ENCODE measurements at places on chromosomes 16 and 17. TPM values are rescaled to one million over a fixed set of nuclear protein-coding genes. Genes with fewer than 3 reads are reported as not detected.

GRCh38 chr16:9099131-9099625 is 7.7 kb downstream of the HAPSTR1 start:
- peak; percentile 54 for DNase-seq
- no peaks in the 10 kb centered on the region for H3K27me3 ChIP-seq
- peak overlapping the region; percentile 25 for H3K4me3 ChIP-seq
- H3K4me1 ChIP-seq = peaks cover 94% of the 10 kb centered on the region

DNA sequence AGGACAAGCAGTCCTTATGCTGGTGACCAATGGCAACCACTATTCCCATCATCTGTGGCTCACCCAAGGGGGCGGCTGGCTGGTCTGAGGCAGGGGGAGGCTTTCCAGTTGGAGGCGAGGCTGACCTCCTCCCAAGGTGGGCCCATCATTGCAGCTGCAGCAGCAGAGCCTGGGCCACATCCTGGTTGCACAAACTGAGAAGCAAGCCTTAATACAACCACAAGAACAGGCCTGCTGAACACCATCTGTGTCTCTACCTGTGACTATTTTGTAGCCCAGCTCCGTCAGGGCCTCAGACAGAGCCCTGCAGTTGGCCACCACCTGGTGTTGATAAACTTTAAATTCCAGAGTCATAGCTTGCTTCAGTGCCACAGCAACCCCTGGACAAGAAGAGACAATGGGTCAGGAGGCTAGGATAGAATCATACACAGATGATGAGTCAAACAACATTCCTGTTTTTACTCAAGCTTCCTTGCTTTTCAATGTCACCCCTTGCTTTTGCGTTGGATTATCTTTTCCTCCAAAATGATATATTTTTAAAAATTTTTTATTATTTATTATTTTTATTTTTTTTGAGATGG is 17.9 kb downstream of the SMCR8 start:
- no peaks in the 10 kb centered on the region for H3K27me3 ChIP-seq
- no peak overlapping the region for H3K27ac ChIP-seq
- no peaks in the 10 kb centered on the region for H3K4me1 ChIP-seq
- H3K36me3 ChIP-seq = peaks cover 16% of the 10 kb centered on the region

GRCh38 chr16:23694644-23695373 is 16.1 kb downstream of the PLK1 start:
- no peak for DNase-seq
- H3K4me3 ChIP-seq = no peak overlapping the region
- peaks cover 10% of the 10 kb centered on the region for H3K27me3 ChIP-seq
- no peak overlapping the region for H3K27ac ChIP-seq

DNA sequence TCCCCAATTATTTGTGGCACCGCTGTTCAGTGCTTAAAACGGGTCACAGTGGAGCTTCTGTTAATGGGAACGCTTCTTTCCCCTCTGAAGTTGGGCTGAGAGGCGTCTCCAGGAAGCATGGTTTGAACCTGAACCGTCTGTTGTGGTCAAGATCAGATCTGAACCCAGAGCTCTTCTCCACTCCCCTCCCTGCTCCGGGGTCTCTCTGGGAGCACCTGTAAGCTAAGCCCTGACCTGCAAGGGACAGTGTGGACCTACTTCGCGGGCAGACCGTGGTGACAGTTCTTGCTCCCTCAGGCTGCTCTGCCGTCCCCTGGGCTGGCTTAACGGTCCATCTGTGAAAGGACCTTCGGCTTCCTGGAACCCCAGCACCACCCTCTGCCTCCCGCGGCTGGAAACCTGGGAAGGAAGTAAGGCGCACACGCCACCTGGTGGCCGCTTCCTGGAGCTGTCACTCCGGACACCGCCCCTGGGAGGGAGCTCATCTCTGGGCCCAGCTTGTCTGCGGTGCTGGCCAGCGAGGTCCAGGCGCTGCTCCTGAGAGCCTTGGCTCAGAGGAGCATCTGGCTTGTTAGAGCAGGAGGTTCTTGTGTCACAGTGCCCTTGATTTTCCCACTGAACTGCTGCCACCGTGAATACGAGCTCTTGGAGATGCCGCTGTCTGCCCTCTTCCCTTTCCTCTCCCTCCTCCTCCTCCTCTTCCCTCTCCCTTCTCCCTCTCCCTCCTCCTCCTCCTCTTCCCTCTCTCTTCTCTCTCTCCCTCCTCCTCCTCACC is 518.5 kb upstream of the EEF2KMT start:
- peaks cover 3% of the 10 kb centered on the region for H3K4me1 ChIP-seq
- H3K27ac ChIP-seq = no peak overlapping the region
- H3K36me3 ChIP-seq = no peaks in the 10 kb centered on the region
- H3K4me3 ChIP-seq = no peak overlapping the region
- H3K27me3 ChIP-seq = peaks cover 14% of the 10 kb centered on the region

- no peaks in the 10 kb centered on the region for H3K27me3 ChIP-seq
- H3K4me1 ChIP-seq = peaks cover 7% of the 10 kb centered on the region
- H3K27ac ChIP-seq = no peak overlapping the region
- H3K36me3 ChIP-seq = no peaks in the 10 kb centered on the region
- no peak overlapping the region for H3K4me3 ChIP-seq
- DNase-seq = no peak
Observed at GRCh38 chr16:88448461-88449266, 4.4 kb upstream of the ZFPM1 start.

- H3K4me1 ChIP-seq = no peaks in the 10 kb centered on the region
- H3K27ac ChIP-seq = no peak overlapping the region
- no peak overlapping the region for H3K4me3 ChIP-seq
- no peaks in the 10 kb centered on the region for H3K36me3 ChIP-seq
Observed at GRCh38 chr16:22937169-22937568, 123.2 kb downstream of the HS3ST2 start.

GRCh38 chr16:76819226-76819916 is 371.6 kb upstream of the MON1B start:
- no peaks in the 10 kb centered on the region for H3K4me1 ChIP-seq
- H3K4me3 ChIP-seq = no peak overlapping the region

GRCh38 chr17:72419866-72420774 is 299.3 kb downstream of the SOX9 start:
- no peaks in the 10 kb centered on the region for H3K36me3 ChIP-seq
- no peak overlapping the region for H3K27ac ChIP-seq
- no peak overlapping the region for H3K4me3 ChIP-seq
- H3K4me1 ChIP-seq = peaks cover 5% of the 10 kb centered on the region

DNA sequence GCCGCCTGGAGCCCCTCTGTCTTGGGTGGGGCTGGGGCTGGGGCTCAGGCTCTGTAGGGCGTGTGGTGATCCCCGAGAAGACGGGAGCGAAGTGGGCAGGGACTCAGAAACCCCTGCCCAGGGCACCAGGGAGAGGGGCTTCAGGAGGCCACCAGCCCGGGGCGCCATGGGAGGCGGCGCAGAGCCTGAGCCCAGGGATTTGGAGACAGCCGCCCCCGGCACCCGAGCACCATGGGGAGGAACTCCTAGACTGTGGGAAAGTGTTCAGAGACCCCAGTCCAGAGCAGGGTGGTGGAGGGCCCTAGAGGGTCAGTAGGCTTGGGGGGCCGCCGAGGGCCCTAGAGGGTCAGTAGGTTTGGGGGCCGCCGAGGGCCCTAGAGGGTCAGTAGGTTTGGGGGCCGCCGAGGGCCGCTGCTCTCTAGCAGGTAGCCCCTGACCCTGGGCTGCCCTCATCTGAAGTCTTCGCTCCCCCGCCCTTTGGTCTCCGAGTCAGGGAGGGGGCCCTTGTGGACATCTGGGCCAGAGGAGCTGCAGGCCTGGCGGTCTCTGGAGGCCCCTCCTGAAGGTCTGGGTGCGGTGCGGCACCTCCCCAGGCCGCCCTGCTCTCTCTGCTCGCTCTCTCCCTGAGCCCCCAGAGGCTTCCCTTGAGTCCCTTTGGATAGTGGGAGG is 734 bp downstream of the ARHGDIG start:
- H3K27me3 ChIP-seq = peaks cover 13% of the 10 kb centered on the region
- DNase-seq = no peak

DNA sequence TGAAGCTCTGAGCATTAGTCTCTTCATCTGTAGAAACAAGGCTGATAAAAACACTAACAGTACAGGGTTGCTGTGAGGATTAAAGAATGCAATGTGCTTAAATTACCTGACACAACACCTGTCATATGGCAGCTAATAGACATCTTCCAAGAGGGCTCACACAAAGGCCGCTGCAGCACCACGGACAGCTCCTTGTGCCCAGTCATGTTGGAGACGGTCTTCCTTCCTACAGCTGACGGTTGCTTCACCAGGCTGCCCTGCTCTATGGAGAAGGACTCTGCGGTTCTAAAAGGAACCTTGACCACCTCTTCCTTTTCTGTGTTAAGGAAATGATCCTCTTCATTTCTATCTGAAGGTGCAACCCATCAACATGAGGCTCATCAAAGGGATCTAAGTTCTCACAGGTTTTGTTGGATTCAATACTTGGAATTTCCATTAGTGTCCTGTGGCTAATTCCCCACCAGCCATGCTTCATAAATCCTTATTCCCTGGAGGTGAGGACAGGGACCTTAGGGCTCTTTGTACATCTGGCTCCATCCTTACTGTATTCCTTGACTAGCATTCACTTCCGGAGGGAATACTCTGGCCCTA is 138.9 kb upstream of the CES5A start:
- no peaks in the 10 kb centered on the region for H3K36me3 ChIP-seq
- no peak overlapping the region for H3K4me3 ChIP-seq
- H3K27me3 ChIP-seq = peaks cover 12% of the 10 kb centered on the region
- no peaks in the 10 kb centered on the region for H3K4me1 ChIP-seq
- no peak overlapping the region for H3K27ac ChIP-seq
- DNase-seq = peak; percentile 73

- no peak overlapping the region for H3K4me3 ChIP-seq
- no peaks in the 10 kb centered on the region for H3K27me3 ChIP-seq
- no peak for DNase-seq
- H3K36me3 ChIP-seq = no peaks in the 10 kb centered on the region
- H3K27ac ChIP-seq = no peak overlapping the region
Observed at GRCh38 chr17:12485361-12485906, 180.3 kb upstream of the MYOCD start.

- no peak for DNase-seq
- no peaks in the 10 kb centered on the region for H3K36me3 ChIP-seq
- H3K4me3 ChIP-seq = no peak overlapping the region
- H3K27ac ChIP-seq = no peak overlapping the region
Observed at GRCh38 chr17:34845296-34845695, 116.0 kb downstream of the CCT6B start.

- no peaks in the 10 kb centered on the region for H3K36me3 ChIP-seq
- no peak overlapping the region for H3K4me3 ChIP-seq
- H3K27me3 ChIP-seq = peaks cover 40% of the 10 kb centered on the region
- DNase-seq = no peak
- H3K4me1 ChIP-seq = peaks cover 11% of the 10 kb centered on the region
- no peak overlapping the region for H3K27ac ChIP-seq
Observed at GRCh38 chr16:26772503-26772902, 294.2 kb upstream of the C16orf82 start.

DNA sequence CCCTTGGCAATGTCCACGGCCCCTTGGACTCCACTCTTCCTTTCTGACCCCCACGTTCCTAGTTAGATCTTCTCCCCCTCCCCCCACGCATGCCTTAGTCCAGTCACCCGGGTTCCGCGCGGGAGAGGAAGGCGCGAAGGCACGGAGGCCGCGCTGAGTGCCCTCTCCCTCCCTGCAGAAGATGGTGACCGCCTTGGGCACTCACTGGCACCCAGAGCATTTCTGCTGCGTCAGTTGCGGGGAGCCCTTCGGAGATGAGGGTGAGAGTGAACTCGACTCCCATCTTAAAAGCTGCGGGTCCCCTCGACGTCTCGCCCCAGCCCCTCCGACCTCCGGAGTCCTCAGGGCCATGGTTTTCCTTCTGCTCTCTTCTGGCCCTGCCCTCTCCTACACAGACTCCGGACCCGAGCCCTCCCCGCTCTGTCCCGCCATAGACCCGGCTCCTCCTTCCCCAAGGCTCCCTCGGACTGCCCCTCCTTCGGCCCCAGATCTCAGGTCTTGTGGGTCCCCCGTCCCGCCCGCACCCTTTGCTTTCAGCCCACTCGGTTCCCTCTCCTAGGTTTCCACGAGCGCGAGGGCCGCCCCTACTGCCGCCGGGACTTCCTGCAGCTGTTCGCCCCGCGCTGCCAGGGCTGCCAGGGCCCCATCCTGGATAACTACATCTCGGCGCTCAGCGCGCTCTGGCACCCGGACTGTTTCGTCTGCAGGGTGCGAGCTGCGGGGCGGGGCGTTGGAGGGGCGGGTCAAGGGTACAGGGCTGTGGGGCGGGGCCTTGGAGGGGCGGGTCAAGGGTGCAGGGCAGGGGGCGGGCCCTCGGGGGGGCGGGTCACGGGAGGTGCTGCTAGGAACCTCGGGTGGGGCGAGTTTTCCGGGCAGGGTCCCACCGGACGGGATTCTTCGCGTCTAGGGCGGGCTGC is 4.6 kb downstream of the TGFB1I1 start:
- H3K4me1 ChIP-seq = peaks cover 16% of the 10 kb centered on the region
- H3K27me3 ChIP-seq = peaks cover 18% of the 10 kb centered on the region
- peak; percentile 93 for DNase-seq
- no peak overlapping the region for H3K27ac ChIP-seq

GRCh38 chr16:48605518-48606110 is 4.4 kb downstream of the N4BP1 start:
- no peak for DNase-seq
- H3K4me1 ChIP-seq = peaks cover 30% of the 10 kb centered on the region
- no peaks in the 10 kb centered on the region for H3K27me3 ChIP-seq
- H3K36me3 ChIP-seq = peaks cover 8% of the 10 kb centered on the region

DNA sequence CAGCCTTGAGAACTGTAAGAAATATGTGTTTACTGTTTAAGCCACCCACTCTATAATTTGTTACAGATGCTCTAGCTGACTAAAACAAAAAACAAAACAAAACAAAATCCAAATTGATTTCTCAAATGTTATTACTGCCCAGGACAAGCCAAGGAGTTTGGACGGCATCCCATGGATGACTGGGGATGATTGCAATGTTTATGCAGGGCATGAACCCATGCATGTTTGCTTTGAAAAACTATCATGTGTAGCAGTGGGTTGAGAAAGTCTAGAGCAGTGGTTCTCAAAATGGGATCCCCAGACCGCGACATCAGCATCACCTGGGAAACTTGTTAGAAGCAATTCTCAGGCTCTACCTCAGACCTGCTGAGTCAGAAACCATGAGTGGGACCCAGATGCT is 223.2 kb upstream of the PSMD7 start:
- H3K4me3 ChIP-seq = no peak overlapping the region
- H3K27ac ChIP-seq = no peak overlapping the region
- no peak for DNase-seq
- H3K27me3 ChIP-seq = peaks cover 3% of the 10 kb centered on the region

Gene CA7
- not detected for total RNA-seq

Gene CCL7
- not detected for total RNA-seq

Gene TPPP3
- not detected for total RNA-seq

Gene PIK3R5
- 18.1 TPM for total RNA-seq

Gene IRX3
- not detected for total RNA-seq

Gene NEUROD2
- total RNA-seq = not detected

Gene GLP2R
- not detected for total RNA-seq

Gene ABCC3
- total RNA-seq = not detected
